BE2C (cell line): ENCODE measurements at places on chromosomes 7 and 10.

- DNase-seq: no peak
Measured at GRCh38 chr10:24152270-24152669, 56.7 kb upstream of the KIAA1217 start.

DNA sequence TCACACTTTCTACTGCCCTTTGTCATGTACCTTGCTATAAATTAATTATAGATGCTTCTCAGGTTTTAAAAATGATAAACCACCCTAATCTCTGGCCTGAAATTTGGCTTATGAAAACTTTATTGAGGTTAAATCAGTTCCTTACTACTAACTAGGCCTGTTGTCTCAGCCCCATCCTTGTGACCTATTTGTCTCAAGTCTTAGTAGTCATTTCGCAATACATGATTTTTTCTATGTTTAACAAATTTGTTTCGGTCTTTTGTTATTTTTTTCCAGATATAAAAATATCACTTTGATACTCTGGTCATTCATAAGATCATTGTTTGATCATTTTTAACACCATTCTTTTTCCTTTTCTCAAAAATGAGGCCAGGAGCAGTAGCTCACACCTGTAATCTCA, 411.6 kb downstream of the GFRA1 start:
- DNase-seq: no peak

- DNase-seq: no peak
Measured at GRCh38 chr10:13788711-13789447, 202.1 kb downstream of the PRPF18 start.

DNA sequence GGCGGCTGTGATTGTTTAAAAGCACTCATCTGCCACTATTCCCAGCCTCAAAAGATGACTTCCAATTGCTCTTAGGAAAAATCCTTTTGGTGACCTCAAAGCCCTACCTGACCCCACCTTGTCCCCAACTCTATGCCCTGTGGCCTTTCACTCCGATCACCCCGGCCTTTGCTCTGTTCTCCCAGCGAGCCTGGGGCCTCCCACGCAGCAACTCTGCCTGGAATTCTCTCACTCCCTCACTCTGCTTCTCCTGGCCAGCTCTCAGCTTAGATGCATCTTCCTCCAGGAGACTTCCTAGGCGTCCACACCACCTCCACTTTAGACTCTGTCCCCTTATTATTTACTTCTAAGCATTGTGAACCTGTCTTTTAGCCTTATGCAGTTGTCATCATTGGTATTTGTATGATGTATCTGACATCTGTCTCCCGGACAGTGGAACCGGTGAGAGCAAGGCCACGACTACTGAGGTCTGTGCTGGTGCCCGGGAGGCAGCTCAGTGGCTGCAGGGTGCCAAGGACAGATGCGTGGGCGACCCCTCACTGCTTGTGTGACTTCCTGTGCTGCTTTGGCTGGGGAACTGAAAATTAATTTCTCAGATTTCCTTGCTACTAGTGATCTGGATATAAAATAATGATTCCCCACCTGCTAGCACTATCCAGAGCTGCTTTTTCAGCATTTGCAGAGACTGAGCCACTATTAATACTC, 63.0 kb downstream of the PIP4K2A start:
- no peak for DNase-seq

- no peak for DNase-seq
Measured at GRCh38 chr7:155291045-155291530, 6.6 kb upstream of the INSIG1 start.

DNA sequence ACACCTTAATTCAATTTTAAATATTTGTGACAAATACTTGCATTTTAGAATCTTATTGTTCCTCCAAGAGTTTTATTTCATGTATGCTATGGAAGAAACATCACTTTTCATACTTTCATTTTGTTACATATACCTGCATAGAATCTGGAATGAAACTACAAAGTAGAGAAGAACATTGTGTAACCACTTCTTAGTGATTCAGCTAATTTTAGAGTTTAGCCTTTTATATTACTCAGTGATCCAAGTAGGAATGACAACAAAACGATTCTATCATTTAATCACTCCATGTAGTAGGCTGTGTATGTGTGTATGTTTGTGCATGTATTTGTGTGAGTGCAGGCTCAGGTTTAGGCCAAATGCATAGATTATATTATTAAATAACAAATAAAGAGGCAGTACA, 14.4 kb upstream of the SEMA3A start:
- DNase-seq: no peak

DNA sequence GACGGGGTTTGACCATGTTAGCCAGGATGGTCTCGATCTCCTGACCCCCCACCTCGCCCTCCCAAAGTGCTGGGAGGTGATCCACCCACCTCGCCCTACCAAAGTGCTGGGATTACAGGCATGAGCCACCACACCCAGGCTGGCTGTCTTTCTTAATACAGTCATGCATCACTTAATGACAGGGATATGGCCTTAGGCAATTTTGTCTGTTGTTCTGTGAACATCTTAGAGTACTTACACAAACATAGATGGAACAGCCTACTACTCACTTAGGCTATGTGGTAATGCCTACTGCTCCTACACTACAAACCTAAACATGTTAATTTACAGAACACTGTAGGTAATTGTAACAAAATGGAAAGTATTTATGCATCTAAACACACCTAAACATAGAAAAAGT, 106.6 kb upstream of the KCNMA1 start:
- DNase-seq: no peak

GRCh38 chr7:138662076-138662990, 38.8 kb downstream of the SVOPL start:
- DNase-seq: peak; percentile 21

DNA sequence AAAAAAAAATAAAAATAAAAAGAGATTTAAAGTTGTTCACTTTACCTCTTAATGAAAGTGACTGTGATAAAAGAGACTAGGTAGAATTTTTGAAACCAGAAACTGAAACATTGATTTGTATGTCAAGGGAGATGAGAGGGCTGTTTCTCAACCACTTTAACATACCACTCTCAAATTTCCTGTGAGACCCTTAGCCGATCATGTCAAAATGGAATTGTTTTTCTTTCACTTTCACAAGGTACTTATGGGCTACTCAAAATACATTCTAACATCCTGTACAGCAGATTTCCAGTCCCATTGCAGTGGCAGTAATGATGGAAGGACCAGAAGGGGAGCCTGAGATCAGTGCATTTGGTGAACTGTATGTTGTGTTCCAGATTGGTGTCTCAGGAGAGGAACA, 261.2 kb downstream of the PPP1R3A start:
- DNase-seq: no peak

DNA sequence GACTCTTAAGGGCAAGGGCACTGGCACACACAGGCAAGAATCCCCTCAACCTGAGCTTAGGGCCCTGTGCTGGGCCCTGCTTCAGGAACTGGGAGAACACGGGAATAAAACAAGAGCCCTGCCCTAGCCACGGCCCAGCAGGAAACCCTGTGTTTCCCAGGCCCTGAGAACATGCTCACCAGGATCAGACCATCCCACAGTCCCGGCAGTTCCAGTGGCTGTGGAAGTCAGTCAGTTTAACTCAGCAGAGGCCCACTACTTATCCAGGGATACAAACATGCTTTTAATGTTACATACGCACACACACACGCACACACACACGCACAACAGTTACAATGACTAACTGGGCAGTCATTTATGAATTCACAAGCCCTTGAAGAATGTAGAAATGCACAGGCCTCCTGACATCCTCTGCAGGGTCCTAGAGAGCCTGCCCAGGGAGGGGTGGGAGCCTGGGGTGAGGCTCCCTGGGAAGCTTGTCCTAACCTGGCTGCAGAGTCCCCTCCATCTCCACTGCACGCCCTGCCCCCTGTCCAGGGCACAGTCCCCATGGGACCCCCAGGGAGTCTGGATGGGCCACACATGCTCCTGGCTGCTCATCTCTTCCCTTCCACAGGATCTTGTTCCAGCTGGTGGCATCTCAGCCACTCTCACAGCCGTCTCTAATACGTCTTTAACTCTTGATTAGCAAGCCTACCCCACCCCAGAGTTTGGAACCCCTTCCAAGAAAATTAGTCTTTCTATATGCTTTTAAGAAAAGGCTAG, 97.6 kb downstream of the TCERG1L start:
- DNase-seq: no peak

DNA sequence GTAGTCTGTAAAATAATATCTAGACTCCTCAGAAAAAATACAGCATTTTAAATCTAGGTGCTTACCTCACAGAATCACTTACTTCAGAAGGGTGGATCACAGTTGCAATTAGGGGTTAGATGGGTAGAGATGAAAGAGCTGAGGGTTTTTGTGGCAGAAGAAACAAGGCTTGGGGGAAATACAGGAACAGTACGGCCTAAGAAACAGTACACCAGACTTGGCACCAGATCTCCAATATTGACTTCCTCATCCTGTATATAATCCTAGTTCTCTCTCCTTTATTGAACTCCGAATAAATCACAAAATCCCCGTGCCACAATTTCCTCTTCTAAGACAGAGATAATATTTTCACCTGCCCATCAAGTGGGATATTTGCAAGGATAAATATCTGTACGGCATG, 14.3 kb downstream of the CEP41 start:
- no peak for DNase-seq

DNA sequence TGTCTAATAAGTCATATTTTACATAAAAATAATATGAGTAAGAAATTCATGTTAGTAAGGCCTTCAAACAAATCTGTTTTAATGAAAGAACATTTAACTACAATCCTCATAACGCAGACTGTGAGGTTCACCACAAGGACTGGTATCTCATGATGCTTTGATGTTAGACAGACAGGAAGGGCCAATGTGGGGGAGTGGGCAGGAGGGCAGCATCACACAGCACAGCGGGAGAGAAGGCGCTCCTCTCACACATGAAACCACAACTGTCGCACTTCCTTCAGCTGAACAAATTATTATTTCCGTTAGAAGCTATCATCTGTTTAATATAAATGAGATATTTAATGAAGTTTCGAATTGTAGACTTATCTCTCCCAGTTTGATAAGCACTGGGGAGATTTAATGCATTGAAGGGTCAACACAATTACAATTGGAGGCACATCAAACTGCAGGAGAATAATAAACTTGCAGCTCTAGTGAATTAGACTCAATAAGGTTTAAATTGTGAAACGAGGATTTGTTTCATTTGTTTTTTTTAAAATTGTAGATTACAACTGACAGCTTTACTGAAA, 466.1 kb downstream of the PARD3 start:
- DNase-seq: no peak

GRCh38 chr7:92343714-92344113, 97.9 kb downstream of the ANKIB1 start:
- DNase-seq: no peak

DNA sequence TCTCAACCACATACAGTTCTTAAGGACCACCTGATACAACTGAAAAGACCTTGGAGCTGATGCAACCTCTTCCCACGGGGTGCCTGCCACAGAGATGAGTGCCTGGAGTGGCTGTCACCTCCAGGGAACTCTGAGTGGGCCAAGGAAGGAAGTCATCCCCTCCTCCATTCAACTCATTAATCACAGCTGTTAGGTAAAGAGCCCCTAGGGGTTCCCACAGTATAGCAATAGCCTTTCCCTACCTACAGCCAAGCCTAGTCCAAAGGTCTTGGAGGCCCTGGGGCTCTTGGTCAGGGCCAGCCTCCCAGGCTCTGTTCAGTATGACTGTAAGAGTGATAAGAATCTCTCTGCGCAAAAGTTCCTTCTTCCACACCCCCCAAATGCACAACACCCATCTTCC, 70.4 kb upstream of the NFE2L3 start:
- no peak for DNase-seq
